ENCODE measurements at places on chromosomes 2 and 18. TPM values are rescaled to one million over a fixed set of nuclear protein-coding genes. Genes with fewer than 3 reads are reported as not detected.

DNA sequence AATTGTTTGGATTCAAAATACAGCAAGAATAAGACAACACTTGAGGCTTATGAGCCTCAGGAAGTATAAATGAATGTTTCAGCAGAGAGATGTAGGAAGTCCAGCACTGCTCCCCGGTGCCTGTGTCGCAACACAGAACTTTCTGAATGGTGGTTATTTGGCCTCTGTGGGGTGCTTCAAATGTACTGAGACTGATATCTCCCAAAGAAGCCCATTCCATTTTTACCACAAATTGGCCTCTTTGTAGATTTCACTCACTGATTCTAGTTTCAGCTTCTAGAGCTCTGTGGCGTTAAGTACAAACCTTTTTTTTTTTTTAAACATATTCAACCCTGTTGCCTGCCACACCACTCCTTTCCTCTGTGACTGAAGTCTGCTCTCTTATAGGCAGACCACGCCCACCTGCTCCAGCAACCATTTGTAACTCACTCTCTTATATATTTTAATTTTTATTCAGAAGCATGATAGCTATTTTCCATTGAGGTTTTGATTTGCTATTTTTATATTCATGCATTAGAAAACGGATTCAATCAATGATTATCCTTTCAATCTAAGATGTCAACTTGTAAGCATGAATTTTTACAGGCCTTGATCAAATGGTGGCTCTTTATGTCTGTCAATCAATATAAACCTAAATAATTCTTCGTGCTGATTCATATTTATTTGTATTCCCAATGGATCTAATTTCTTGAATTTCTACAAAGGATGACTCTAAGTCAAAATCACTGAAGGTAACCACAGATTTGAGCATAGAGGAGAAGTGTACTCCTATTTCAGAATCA is 277.1 kb upstream of the CCDC68 start:
- no peak for DNase-seq

The ANKRD29 gene
- 5.1 TPM for polyA plus RNA-seq

GRCh38 chr2:160996584-160996983 is 163.6 kb upstream of the TANK start:
- no peak for DNase-seq

GRCh38 chr2:239065962-239066361 is 218.1 kb downstream of the TWIST2 start:
- DNase-seq: no peak

DNA sequence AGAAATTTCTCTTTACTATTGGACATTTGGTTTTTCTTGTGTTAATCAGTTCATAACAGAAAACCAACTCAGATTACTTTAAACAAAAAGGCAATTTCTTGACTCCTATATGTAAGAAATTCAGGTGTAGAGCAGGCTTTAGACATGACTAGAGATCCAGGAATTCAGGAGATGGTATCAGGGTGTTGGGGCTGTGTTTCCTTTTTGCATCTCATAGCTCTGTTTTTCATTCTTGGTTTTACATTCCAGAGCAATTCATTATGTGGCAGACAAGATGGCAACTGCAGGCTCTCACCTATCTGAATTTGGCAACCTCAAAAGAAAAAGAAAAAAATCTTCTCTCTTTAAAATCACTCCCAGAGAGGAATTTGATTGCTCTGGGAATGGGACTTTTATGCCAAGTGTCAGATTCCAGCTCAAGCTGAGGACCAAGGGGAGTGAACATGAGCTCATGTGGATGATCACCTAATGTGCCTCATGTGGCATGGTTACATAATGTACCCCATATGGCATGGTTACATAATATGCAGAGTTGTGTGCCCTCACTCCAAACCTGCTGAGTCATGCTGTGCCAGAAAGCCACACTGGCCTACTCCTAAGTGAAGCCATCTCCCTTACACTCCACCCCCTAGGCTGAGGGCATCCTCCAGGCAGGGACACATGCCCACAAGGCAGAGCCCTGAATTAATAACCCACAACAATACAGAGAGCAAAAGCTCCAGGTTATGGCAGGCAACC is 282.7 kb downstream of the MBD2 start:
- DNase-seq: no peak

The ANKRD39 gene
- polyA plus RNA-seq: 7.7 TPM

DNA sequence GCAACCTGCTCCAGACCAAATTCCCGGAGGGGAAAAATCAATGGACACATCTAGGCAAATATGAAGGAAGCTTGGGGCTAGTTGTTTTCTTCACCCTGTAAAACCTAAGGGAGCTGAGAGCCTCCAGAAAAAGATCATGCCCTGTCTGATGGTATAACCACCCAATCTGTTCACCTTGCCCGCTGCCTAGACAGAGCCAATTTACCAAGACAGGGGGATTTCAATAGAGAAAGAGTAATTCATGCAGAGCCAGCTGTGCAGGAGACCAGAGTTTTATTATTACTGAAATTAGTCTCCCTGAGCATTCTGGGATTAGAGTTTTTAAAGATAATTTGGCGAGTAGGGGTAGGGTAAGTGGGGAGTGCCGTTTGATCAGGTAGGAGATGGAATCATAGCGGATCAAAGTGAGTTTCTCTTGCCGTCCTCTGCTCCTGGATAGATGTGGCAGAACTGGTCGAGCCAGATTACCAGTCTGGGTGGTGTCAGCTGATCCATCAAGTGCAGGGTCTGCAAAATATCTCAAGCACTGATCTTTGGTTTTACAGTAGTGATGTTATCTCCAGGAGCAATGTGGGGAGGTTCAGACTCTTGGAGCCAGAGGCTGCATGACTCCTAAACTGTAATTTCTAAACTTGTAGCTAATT is 35.1 kb upstream of the B4GALT6 start:
- no peak for DNase-seq

DNA sequence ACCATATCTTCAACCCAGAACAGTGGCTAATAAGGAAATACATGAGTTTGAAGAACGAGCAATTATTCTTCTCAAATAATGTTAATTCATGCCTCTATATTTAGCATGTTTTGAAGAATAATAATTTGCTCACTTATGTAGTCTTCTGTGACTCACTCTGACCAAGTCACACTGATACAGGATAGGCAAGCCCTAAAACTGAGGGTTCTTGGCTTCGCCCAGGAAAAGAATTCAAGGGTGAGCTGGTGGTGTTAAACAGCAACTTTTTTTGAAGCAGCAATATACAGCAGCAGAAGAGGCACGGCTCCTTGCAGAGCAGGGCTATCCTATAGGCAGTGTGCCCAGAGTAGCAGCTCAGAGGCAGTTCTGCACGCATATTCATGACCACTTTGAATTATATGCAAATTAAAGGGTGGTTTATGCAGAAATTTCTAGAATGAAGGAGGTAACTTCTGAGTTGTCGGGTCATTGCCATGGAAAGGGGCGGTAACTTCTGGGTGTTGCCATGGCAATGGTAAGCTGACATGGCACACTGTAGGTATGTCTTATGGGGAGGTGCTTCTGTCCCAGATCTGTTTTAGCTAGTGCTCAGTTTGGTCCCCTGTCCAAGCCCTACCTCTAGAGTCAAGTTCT is 200.6 kb downstream of the RND3 start:
- no peak for DNase-seq

DNA sequence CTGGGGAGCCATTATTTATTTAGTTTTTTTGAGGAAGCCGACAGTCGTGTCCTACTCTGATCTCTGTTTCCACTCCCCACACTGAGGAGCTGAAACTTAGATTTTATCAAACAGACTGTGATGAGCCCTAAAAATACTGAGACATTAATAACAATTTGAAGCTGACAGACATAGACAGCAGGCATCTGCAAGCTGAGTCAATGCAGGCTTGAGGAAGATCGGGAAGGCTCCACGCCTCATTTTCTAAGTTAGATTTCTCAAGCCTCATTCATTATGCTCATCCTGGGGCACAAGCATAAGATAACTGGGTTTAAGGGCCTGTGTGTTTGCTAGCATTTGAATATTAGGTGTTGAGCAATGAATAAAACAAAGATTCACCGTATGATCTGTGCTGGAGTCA is 26.3 kb downstream of the EFR3B start:
- DNase-seq: no peak

The DLGAP1 gene
- 1.5 TPM for polyA plus RNA-seq

GRCh38 chr18:45657357-45658335 is 42.4 kb downstream of the SLC14A2 start:
- no peak for DNase-seq

- DNase-seq: peak; percentile 53
Measured at GRCh38 chr18:76452357-76452756, 42.7 kb downstream of the ZNF516 start.

GRCh38 chr2:185227391-185227790 is 511.2 kb upstream of the FSIP2 start:
- DNase-seq: no peak
